ENCODE measurements at places on chromosomes 4 and X. TPM values are rescaled to one million over a fixed set of nuclear protein-coding genes. Genes with fewer than 3 reads are reported as not detected.

- ATAC-seq: no peak
These were observed 5.1 kb upstream of the CXCL10 start for GRCh38 chr4:76028350-76028765.

Gene SSX4B
- total RNA-seq: not detected

- ATAC-seq: no peak
These were observed 20.2 kb downstream of the APLN start for GRCh38 chrX:129634541-129634940.

- peak; percentile 54 for ATAC-seq
These were observed 14.5 kb upstream of the FGG start for GRCh38 chr4:154626793-154627484.

DNA sequence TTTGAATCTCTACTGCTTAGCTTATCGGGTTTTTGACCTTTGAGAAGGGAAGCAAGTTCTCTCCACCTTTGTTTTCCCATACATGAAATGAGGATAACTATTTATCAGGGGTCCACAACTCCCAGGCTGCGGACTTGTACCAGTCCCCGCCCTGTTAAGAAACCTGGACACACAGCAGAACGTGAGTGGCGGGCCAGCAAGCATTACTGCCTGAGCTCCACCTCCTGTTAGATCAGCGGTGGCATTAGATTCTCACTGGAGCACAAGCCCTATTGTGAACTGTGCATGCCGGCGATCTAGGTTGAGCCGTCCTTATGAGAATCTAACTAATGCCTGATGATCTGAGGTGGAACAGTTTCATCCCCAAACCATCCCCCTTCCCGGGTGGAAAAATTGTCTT, 579.5 kb downstream of the GALNTL6 start:
- ATAC-seq: no peak

GRCh38 chrX:146863566-146863965, 49.0 kb upstream of the CXorf51A start:
- no peak for ATAC-seq

- ATAC-seq: no peak
These were observed 146.6 kb downstream of the AASDH start for GRCh38 chr4:56240554-56241174.

- ATAC-seq: no peak
These were observed 180.7 kb upstream of the SFRP2 start for GRCh38 chr4:153969542-153969941.

GRCh38 chrX:107626481-107626880, 1.8 kb upstream of the PRPS1 start:
- ATAC-seq: no peak

- ATAC-seq: no peak
These were observed 156.5 kb upstream of the ETNPPL start for GRCh38 chr4:108919226-108919893.

Gene ZDHHC15
- total RNA-seq: 3.1 TPM

Gene DACH2
- not detected for total RNA-seq

DNA sequence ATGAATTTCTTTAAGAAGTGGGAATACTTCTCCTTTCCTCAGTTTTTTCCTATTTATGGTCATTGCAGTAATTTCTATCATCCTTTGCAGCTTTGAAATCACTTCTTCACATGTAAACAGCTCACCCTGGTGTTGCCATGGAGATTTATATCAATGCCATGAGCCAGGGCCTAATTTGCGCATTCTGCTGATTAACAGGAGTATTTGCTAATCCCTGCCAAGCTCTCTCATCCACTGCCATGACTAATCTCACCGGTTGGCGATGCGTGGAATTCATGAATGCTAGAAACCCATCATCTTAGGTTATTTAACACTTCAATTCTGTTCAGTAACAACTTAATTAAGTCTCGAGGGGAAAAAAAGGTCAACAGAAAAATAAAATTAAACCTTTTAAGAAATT, 11.8 kb upstream of the FGF13 start:
- ATAC-seq: no peak

GRCh38 chr4:2450394-2451035, 18.4 kb upstream of the RNF4 start:
- no peak for ATAC-seq

GRCh38 chr4:39341075-39341725, 25.0 kb downstream of the RFC1 start:
- no peak for ATAC-seq

Gene STK32B
- 2.8 TPM for total RNA-seq

Gene RXFP1
- not detected for total RNA-seq

DNA sequence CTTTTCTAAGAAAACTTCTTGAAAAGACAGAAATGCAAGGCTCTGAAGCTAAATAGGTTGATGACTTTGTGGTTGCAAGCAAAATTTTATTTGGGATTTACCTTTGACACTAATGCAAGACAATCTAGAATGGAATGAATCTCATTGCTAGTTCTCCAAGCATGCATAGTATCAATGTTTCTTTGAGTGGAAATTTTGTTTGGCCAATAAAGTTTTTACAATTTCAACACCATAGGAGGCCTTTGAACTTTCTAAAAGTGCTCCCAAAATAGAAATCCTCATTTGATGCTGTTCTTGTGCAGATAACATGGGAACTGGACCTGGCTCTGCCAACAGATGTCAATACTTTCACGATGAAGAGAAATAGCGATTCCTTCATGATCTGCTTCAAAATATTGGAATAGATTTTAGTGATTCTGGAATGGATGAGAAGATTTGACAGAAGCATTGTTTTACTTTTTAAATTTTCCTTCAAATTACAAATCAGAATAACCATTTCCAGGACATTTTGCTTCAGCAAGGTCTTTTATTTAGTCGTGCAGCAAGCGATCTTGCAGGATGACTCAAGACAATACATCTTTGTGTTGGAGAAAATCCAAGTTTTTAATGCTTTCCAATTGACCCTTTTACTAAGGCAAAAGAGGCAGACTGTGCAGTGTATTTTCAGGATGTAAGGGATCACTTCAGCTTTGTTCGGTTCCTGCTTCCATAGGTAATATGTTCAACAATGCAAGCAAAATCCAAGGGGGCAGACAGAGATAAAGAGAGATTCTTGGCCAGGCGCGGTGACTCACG, 51.7 kb upstream of the OTUD4 start:
- no peak for ATAC-seq

All from gastroesophageal sphincter (tissue), 4 donors.